Fibroblast of villous mesenchyme (primary cell): ENCODE measurements at places on chromosomes 5 and 9.

GRCh38 chr5:32315221-32316014, 2.7 kb upstream of the MTMR12 start:
- DNase-seq = no peak

DNA sequence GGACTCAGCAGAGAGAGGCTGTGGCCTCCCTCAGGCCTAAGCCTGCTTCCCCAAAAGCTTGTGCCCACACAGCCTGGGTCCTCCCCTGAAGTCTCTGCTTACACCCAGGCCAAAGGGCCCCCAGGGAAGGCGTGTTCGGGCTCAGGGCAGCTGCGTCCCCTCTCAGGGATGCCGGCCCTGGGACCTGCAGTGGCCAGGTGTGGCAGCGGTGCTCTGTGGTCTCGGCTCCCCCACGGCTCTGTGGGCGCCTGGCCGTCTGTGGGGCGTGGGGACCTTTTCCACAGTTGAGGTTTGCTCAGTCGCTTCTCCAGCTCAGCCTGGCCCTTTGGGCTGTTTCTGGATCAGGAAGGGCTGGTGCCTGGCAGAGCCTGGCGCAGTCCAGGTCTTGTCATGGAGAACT, 75.9 kb downstream of the RXRA start:
- no peak for DNase-seq

- DNase-seq = no peak
Measured at GRCh38 chr9:94829380-94830070, 103.0 kb downstream of the AOPEP start.

DNA sequence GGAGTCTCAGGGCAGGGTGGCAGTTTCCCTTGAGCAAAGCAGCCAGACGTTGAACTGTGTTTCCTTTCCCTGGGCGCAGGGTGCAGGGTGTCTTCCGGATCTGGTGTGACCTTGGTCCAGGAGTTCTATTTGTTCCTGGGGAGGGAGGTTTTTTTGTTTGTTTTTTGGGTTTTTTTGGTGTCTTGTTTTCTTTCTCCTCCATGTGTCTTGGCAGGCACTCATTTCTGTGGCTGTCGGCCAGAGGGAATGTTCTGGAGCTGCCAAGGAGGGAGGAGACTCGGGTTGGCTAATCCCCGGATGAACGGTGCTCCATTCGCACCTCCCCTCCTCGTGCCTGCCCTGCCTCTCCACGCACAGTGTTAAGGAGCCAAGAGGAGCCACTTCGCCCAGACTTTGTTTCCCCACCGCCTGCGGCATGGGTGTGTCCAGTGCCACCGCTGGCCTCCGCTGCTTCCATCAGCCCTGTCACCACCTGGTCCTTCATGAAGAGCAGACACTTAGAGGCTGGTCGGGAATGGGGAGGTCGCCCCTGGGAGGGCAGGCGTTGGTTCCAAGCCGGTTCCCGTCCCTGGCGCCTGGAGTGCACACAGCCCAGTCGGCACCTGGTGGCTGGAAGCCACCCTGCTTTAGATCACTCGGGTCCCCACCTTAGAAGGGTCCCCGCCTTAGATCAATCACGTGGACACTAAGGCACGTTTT, 3.5 kb upstream of the PHYHD1 start:
- DNase-seq = peak; percentile 90

DNA sequence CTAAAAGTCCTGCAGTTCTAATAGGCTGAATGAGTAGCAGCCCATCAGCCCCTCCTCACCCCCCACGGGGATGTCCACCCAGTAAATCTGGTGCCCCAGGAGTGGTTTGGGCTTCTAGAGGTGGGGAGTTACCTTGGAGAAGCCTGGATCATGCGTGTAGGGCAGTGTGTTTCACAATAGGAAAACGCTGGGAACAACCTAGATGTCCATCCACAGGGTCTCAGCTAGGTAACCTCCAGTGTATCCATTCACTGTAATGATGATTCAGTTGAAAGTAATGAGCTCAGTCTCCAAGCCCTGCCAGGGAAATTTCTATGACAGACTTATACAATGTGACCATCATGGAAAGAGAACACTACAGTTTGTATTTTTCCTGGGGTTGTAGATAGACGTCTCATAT, 51.8 kb downstream of the NDST1 start:
- DNase-seq = no peak
